ENCODE measurements at places on chromosomes 1 and 21.

- DNase-seq = no peak
These were observed 18.9 kb downstream of the SFPQ start for GRCh38 chr1:35173909-35174540.

DNA sequence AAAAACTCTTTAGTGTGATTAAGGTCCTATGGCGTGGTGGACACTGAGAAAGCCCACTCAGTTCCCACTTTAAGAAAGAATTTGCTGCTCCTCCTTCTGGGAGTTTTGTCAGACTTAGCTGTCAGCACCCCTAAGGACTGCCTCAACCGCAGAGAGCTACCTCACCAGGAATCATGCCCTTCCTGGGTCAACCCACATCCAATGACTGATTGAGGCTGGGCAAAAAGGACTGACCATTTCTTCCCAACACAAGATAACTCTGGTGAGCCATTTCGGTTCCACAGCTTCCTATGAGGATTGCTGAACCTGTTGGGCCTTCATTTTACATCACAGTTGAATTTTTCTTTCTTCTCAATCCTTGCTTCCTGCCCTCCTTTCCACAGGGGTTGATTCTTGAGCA is 197.9 kb downstream of the NCAM2 start:
- DNase-seq = no peak

GRCh38 chr1:229029879-229030235 is 241.1 kb upstream of the RAB4A start:
- no peak for DNase-seq

- no peak for DNase-seq
These were observed 5.8 kb downstream of the TTLL10 start for GRCh38 chr1:1179346-1179982.

DNA sequence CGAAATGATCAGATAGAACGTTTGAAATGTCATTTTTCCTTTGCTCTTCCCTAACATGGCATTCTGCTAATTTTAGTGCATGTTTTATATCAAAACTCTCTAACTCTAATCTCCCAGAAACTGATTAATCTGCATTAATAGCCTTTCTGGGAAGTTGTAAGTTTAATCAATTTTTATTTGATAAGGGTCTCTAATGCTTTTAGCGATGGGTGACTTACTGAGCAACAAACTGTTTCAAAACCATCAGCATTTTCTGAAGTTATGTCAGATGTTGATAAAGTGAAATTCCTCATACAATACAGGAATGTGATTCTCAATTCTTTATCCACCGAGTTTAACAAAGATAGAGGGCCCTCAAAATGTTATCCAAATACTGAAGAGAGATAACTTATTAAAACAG is 431.6 kb upstream of the CXADR start:
- DNase-seq = no peak

DNA sequence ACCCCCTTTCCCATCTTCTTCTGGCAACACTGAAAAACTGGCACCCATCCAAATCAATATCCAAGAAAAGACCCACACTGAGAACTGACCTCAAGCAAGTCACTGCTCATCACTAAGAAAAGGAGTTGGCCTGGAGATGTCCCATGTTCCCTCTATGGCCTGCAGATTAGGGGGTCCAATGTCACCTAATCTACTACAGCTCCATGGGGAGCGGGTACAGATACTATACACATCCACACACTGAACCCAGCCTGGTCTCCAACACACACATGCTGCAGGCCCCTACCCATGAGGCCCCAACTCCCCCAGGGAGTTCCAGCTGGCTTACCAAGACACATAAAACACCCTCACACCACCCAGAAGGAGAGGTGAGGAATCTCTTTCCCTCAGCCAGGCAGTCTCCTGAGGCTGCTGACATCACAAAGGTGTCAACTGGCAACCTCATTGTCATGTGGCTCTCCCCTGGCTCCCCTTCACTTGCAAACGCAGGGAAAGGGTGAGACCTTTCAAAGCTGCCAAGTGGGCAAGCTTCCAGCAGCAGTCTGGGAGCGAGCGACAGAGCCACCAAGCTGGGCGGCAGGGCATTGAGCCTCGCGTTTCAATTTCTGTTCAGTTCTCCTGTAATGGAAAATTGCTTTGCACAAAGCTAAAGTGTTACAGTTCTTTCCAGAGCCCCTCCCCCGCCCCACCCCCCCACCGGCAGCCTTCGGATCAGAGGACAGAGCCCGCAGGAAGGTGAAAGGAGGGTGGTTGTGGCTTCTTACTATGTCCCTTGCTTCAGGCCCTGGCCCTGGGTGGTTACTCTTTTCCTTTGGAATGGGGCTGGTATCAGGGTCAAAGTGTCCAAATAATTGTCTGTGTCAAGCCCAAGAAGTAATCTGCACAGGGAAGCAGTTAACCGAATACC is at the start of gene LRRC52:
Gene LRRC52, plus strand, starts transcription at position 469 of the 907 bp plus-strand sequence. Its CDS starts 297 bp downstream, at position 766.
- no peak for DNase-seq

DNA sequence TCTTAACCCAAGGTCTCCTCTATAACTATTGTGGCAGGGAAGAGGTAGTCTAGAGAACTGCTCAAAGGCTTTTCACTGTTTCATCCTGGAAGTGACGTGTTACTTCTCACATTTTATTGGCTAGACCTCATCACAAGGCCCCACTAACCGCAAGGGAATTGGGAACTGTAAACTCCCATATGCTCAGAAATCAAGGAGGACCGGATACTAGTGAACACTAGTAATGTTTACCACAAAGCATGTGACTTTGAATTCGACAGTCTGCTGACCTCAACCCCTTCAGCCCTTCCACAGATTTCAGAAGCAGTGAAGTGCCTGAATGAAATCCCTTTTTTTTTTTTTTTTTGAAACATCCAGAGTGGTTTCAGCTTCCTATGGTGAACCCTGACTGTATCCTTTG is 3.4 kb upstream of the EEIG2 start:
- DNase-seq = no peak

DNA sequence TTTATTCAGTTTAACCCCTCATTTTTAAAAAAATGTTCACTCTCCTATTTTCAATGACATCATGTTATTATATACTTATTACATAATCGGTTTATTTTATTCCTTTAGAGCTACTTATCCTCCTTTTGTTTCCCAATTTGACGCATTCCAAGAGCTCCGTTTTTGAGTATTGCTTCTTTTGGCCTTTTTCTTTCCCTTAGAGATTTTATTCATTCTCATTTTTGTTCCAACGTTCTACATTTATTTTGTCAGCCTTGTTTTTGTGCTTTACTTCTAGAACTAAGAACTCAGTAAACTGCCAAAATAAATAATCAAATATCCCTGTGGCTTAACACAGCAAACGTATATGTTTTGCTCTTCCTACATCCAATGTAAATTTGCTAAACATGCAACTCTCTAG is 769.1 kb downstream of the NCAM2 start:
- DNase-seq = no peak

DNA sequence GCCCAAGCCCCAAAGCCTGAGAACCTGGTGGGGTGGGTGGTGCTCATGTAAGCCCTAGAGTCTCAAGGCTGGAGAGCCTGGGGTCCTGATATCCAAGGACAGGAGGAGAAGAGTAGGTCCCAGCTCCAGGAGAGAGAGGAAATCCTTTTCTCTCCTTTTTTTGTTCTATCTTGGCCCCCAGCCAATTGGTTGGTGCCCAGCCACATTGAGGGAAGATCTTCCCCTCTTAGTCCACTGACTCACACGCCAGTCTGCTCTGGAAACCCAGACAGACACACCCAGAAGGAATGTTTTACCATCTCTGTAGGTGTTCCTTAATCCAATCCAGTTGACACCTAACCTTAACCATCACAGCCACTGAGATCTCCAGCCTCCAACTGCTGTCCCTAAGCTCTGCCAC is 16.2 kb upstream of the LIN9 start:
- no peak for DNase-seq

GRCh38 chr1:172646653-172647052 is 12.2 kb upstream of the FASLG start:
- DNase-seq = no peak

DNA sequence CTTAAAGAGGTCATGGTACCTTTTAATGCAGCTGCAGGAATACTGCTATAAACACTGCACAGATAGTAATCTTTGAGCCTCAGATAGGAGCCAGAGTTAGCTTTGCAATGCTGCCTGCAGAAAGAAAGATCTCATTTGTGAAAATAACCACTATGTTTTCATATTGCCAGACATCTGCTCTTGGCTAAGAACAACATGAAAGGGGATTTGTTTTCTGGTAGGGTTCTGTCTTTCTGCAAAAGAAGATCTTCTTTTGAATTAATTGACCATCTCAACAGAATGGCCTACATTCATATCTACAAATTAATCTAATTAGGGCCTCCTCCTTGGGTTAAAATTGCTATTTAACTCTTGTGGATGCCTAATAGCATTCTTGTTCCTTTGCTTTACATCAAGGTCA is 177.6 kb upstream of the DPYD start:
- no peak for DNase-seq

DNA sequence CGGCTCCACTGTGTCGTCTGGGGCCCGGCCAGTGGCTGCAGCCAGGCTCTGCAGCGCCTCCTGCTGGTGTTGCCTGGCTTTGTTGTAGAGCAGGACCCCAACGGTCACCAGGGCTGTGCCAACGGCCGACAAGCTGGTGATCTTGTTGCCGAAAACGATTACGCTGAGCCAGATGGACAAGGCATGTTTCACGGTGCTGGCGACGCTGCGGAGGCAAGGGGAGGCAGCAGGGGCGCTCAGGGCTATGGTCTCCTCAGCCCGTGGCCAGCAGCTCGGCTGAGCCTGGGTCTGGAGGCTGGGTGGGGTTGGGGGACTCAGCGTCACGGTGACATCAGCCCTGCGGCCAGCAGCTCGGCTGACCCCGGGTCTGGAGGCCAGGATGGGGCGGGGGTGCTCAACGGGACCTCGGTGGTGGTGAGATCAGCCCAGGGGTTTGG is 7.0 kb upstream of the CDK11B start:
- no peak for DNase-seq

- DNase-seq = no peak
These were observed 373.1 kb downstream of the TGFB2 start for GRCh38 chr1:218718206-218718605.

Measured in GF-D8 (cell line).